ENCODE measurements at places on chromosomes 4 and X.

DNA sequence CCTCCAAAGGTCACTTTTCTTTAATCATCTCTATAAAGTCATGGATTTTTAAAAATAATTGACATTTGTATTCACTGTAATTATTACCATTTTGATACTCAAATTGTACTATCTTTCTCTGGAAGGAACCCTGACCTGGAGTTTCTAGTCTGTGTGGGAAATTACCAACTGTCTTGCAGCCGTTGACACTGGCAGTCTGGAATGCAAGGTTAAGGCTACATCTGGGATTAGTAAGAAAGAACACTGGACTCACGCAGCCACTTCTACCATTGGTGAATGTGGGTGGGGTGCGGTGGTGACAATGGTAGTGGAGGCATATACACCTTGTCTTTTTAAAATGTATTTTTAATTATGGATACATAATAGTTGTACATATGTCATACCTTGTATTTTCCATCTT, 40.9 kb downstream of the EGF start:
- DNase-seq: no peak

GRCh38 chrX:86714441-86714840, 566.2 kb downstream of the DACH2 start:
- no peak for DNase-seq

DNA sequence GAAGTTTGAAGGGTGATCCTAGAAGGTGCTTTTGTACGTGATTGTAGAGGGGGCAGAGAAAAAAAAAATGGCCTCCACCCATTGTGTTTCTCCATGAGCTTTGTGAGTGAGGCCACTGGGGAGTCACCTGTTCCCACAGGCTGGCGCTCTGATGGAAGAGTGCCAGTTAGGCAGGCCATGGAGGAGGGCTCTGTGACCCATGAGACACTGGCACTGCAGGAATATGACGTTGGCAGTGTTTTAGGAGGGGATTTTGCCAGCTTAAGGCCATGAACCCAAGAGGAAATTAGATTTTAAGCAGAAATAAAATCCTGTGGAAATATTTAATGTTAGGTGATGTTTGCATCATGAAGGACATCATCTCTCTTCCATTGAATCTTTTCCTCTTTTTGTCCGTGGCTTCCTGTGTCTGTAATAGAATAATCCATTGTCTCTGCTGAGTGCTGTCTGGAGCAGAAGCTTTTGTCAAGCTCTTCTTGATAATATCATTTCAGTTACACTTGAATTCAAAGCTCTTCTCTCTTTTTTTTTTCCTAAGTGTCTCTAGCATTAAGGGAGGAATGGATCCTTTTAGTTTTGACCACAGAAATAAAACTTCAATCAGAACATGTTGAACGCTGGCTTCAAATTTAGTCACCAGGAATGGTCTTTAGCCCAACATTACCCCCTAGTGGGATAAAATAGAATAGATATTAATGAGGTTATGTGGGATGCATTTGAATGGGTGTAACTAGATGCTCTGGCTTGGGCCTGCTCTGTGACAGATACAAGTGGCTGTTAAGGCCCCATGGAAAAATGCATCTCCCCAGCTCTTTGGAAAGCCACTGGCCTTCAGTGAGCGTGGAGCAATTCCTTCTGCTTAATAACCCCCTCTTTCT, 41.0 kb upstream of the UCP1 start:
- no peak for DNase-seq

GRCh38 chrX:153766098-153766817, 2.2 kb downstream of the PLXNB3 start:
- DNase-seq: peak; percentile 26

- no peak for DNase-seq
Observed at GRCh38 chr4:60173718-60174117, 1026.4 kb upstream of the ADGRL3 start.

GRCh38 chr4:94577136-94577535, 125.4 kb downstream of the PDLIM5 start:
- no peak for DNase-seq

GRCh38 chr4:53763813-53764597, 172.7 kb upstream of the LNX1 start:
- DNase-seq: no peak
